ENCODE measurements at places on chromosomes 7 and 10.

- peak; percentile 1 for DNase-seq
Measured at GRCh38 chr10:127449490-127449889, 99.6 kb upstream of the NPS start.

DNA sequence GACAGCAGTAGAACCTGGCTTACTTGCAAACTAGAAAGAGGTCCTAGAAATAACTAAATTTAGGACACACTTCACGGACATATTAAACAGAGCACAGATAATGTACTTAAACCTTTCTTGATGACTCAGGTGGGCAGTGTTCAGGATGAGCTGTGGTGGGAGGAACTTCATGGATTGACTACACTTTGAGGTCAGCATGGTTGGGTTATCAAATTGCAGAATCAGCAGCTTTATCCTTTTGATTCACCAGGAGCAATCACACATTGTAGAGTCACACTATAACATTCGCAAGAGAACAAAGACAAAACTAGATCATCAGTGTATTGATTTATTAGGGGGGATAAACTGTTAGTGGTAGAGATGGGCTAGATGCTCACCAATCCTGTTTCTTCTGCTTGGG, 38.6 kb upstream of the AGK start:
- DNase-seq: no peak

DNA sequence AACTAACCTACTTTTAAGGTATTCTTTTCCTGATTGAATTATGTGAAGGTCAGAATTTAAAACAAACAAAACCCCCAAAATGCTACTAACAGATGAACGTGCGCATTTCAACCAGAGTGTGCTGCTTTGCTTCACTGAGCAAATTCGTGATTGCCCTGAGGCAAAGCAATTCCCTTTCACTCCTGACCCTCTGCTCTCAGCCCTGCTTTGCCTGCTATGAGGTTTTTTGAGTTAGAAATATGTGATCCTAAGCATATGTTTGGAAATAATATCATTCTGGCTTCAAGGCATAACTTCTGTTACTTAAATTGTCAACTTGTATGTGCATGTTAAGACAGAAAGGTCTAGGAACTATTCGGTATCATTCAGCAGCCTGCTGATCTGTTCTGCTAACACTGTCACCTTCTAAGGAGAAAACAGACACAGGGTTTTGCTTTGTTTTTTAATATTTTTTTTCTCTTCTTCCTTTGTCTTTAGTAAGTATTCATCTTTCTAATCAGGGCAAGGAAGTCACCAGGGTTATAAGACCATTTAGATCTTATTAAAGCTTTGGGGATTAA, 124.2 kb downstream of the GNAT3 start:
- no peak for DNase-seq

- no peak for DNase-seq
Measured at GRCh38 chr7:139389091-139389490, 29.4 kb downstream of the LUC7L2 start.

GRCh38 chr10:98202378-98202777, 65.6 kb downstream of the LOXL4 start:
- no peak for DNase-seq

DNA sequence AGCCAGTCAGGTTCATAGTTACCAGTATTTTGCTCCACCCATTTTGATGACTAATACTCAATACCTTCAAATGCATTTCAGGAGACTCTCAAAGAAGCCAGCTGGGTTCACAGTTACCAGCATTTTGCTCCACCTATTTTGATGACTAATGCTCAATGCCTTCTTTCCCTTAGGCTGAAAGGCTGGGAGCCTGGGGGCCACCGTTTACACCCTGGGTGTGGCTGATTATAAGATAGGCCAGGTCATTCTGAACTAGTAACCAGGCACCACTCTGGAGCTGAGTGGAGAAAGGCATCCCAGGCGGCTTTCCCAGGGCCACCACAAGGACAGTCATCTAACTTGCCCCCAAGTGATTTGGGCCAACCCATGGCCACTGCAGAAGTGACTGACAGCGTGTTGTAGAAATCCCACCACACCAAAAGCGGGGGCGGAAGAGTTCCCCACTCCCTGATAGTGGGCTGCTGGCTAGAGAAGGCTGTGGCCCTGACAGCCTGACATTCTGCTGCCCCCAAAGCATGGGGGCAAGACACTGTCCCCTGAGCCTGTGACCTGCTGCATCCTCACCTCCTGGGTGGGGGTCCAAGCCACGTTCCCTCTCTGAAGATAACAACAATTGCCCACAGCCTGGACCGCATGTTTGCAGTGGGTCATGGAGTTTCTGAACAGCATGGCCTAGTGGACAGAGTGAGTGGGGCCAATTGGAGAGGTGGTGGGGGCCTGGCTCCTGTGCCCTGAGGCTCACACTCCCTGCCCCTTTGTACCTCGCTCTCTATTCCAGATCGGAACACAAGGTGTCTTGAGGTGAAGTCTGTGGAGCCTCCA, 23.0 kb upstream of the ZNF488 start:
- no peak for DNase-seq

GRCh38 chr7:36717586-36717985, 6.7 kb downstream of the AOAH start:
- no peak for DNase-seq

GRCh38 chr7:113878394-113878992, 40.3 kb downstream of the PPP1R3A start:
- DNase-seq: no peak

DNA sequence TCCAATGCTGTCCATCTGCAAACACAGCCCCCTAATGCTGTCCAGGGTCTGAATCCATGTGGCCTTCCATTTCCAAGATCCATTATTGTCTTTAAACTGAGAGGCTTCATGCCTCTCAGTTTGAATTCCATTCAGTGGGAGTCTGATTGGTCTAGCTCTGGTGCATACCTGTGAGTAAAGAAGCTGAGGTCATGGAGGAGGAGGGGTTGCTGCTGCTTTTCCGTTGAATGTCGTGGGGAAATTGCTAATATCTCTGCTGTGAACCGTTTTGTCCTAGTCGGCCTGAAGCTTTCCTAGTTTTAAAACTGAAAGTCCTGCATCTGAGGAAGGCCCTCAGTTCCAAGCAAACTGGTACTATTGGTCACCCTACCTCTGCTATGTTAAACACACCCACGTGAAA, 17.7 kb downstream of the SH2D4B start:
- DNase-seq: no peak

DNA sequence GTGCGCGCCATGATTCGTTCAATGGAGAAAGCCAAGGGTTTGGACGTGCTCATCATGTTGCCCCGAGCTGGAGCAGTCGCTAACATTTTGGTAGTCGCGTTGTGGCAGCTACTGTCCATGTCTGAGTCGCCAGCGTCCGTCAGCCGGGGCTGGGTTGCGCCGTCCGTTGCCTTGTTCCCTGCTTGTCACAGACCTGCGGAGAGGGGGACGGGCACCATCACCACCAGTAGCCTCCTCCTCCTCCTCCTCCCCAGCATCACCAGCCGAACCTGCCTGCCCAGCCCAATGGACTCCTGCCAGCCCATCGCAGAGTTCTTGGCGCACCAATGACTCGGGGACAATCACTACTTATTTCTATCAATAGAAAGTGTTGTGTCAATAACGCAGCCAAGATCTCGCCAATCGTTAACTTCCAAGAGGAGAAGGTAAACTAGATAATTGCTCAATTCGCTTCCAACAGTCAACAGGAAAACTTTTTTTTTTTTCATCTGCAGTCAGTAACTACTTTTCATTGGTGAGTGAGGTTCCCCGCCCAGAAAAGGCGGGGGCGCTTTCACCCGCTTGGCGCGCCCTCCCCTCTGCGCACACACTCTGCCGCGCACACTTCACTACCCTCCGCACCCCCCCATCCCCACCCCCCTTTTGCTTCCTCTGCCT, at the start of gene FEZF1:
TSS of gene FEZF1 (minus strand) at position 432 of the 657 bp plus-strand sequence. CDS start at position 119, 313 bp downstream.
- DNase-seq: peak; percentile 74

- DNase-seq: peak; percentile 76
Measured at GRCh38 chr7:50479743-50480517, 29.8 kb upstream of the FIGNL1 start.

DNA sequence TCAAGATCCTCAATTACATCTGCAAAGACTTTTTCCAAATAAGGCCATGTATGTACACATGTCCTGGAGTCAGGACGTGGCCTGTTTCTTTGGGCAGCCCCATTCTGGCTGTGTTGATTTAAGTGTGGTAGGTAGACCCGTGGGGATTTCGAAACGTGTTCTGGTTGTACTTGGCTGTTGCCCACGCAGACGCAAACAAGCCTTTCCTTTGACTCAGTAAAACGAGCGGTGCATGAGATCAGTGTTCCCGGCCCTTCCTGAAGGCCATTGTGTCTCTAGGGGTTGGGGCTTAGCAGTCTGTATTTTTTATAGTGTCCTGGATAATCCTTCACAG, 64.8 kb upstream of the DNAJB6 start:
- no peak for DNase-seq

DNA sequence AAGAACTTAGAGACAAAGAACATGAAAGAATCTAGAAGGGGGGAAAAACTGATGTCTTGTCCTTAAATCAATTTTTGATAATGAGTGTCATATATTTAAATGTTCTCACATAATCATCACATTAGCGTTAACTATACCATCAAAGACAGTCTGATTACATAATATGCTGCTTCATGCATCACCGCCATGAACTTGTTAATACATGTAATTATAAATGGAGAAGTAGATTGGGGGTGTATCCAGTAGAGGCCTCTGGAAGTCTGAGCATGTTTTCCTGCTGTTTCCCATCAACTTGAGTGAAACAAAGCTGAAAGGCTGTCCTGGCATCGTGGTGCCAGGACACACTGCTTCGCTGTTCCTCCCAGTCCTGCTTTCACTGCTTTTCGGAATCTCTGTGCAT, 48.2 kb downstream of the PRLHR start:
- no peak for DNase-seq

- DNase-seq: no peak
Measured at GRCh38 chr10:110059925-110060324, 52.1 kb downstream of the ADD3 start.

DNA sequence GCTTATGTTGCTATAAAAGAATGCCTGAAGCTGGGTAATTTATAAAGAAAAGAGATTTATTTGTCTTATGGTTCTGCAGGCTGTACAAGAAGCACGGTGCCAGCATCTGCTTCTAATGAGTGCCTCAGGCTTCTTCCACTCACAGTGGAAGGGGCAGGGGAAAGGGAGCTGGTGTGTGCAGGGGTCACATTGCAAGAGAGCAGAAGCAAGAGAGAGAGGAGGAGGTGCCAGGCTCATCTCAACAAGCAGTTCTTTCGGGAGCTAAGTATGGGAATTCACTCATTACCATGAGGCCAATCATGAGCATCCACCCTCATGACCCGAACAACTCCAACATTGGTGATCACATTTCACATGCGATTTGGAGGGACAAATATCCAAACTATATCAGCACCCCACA, 17.2 kb upstream of the SLK start:
- no peak for DNase-seq

DNA sequence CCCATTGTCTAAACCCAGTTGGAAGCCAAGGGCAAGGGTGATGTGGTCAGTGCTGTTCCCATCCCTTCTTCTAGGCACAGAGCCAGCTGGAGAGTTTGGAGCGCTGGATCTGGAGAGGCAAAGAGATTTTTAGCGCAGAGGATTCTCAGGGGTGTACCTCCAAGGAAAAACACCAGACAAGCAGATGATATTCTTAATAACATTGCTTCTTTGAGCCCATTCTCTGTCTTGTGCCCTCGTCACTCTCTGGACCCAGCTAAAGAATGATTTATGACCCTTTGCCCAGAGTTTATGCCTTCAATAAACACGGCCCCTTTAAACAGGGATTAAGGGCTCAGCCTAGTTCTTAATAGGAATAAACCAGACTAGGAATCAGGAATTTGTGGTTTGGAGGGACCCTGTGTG, 4.7 kb upstream of the HIP1 start:
- no peak for DNase-seq

DNA sequence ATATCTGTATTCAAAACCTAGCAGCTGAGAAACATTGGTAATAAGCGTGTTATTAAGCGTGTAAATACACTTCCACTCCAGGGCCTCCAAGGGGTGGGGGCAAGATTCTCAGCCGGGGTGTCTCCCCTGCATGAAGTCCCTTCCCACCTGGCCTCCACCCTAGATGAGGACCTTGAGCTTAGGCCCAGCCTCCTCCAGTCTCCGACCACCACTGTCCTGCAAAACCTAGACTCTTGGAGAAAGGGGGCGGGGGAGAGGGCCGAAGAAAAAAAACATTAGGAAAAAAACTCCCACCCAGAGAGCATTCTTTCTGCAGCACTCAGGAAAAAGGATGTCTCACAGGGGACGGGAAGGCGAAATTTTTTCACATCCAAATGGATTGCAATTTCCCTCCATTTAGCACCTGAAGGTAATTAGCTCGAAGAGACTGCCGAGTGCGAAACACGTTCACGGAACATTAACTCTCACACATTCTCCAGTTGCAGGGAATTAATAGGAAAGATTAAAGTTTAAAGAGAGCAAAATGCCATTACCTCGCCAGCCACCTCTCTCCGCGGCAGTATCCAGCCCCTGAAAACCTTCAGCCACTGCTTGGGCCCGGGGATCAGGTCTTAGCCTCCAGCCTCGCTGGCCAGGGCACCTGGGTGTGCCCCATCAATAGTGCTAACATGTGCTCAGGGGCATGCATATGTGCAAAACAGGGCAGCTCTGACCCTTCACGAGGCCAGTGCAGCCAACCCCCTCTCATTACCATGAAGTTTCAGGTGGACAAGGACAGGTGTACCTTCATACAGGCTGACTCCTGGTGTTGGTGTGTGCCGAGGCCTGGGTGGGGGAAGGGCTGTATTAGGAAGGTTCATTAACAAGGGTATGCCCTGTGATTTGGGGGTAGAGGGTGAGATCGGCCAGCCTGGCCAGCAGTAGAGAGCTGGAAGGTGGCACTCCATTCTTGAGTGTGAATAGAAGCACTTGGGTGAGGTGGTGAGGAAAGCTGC, 77.2 kb downstream of the HIF1AN start:
- DNase-seq: no peak

DNA sequence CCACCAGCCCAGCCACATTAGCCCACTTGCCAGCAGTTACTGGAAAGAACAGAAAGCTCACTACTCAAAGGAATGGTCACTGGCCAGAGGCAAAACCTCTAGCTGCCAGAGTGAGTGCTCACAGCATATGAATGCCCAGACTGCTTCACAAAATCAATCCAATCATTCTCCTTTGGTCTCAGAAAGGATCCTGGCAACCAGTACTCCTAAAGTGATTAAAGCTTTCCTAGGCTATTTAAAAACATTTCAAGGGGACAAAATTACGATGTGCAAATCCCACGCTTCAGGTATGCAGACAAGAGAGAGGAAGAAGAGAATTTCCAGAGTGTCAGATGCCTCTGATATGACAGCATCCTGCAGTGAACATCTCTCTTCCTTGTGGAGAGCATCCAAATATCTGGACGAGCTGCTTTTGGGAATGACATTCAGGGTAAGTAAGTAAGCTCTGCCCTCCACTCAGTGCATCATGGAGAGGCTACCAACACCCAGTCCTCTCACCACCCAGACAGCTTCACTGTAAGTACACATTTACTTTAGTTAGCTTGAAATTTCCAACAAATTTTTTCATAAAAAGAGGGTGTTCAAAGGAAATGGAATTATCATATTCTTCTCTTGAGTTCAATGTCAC, 25.1 kb downstream of the ICA1 start:
- DNase-seq: no peak

DNA sequence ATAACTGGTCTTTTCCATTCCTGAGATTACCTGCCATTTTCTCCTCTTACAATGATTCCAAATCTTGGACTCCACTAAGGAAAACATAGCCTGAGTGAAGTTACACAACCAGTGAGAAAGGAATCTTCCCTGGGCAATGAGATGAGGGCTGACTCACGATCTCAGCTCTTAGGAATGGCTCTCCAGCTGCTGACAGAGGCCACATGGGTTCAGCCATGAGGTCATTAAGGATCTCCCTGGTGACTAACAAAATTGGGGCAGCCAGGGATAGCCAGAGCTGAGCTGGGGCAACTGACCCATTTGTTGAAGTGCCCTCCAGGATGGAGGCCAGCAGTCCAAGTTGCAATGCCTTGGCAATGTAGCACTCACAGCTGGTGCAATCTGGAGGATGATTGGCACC, 78.7 kb upstream of the MKLN1 start:
- no peak for DNase-seq

Data from NCI-H1105 treated with DMSO at 0.1 percent for 48 hours (cell line).